ENCODE measurements at places on chromosomes 6 and 20.
A peak's percentile ranks its signal among the peaks of the same experiment; 100 is the strongest.

DNA sequence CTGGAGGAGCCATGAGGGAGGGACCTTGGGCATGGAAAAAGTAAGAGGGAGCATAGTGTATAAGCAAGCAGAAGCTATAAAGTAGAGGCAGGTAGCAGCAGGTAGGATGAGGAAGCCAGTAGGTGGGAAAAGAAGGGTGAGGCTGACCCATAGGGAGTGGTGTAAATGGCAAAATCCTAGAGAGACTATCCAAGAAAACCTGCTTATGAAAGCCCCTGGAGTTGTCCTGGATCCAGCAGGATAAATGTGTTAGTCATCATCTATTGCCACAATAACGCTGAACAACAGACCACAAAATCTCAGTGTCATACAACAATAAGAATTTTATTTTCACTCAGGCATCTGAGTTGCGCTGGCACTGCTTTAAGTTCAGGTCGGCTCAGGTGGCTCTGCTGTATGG, 30.2 kb downstream of the CHD6 start:
- DNase-seq = no peak

GRCh38 chr6:153852481-153852880, 186.6 kb upstream of the OPRM1 start:
- no peak for DNase-seq

- DNase-seq = no peak
Observed at GRCh38 chr6:96913621-96914020, 10.9 kb upstream of the KLHL32 start.

GRCh38 chr6:31356946-31357466, at the start of gene HLA-B:
Gene HLA-B, minus strand, starts transcription at chr6:31357179. Its CDS starts 21 bp downstream, at chr6:31357158.
- peak; percentile 97 for DNase-seq

- no peak for DNase-seq
Observed at GRCh38 chr6:24072038-24072746, 53.8 kb upstream of the NRSN1 start.
